ENCODE measurements at places on chromosomes 5 and 9.

GRCh38 chr9:91157883-91158282, 203.8 kb downstream of the AUH start:
- DNase-seq, result no peak

- DNase-seq, result peak; percentile 44
Measured at GRCh38 chr9:17802249-17802857, 223.5 kb downstream of the SH3GL2 start.

DNA sequence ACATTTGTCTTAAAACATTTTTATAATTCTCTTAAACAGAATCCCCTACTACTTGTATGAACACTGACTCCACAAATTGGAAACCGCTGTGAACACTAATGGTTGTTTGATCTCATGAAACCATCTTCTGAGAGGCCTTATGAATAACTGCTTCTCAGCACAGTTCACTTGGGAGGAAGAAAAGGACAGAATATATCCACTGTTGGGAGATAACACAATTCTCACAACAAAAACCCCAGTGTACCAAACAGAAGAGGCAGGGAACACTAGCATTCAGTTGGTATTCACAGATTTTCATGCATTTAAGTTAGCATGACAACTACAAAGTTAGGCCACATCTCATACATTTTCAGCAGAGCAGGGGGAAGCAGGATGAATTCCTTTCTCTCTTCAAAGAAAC, 89.0 kb upstream of the SELENOP start:
- no peak for DNase-seq

DNA sequence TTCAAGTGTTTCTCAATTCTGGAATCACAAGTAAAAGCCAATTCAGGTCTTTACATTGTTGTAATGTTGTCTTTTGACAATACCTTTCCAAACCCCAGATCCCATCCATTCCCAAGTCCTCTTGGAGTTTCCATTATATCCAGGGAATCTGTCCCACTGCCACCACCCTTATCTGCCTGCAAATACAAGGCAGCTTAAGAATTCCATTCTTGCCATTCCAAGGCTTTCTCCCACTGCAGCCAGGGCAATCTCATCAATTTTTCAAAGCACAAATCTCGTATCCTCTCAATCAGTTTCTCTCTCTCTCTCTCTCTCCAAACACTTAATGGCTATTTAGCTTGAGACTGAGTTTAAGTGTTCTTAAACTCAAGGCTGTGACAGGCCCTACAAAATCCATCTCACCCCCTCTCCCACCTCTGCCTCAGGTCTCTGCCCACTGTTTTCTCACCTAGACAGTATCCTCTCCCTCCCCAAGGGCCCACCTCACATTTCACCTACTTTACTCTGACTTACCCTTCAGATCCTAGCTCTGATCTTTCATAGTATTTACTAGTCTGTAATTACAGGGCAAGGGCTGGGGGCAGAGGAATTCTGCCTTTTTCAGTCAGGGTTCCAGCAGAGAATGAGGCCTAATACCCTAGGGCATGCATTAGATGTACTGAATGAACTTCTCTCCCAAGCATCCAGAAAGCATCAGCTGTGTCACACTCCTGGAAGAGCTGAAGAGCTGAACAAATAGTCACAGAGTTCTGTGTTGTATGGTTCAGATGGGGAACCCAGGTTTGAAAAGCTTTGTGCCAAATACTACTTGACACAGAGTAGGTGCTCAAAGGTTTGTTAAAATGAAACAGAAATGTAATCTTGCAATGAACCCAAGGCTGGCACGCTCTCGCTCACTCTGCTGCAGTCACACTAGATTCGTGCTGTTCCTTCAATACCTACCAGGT, 46.0 kb downstream of the RAPGEF1 start:
- DNase-seq, result no peak

GRCh38 chr5:137069358-137069757, 429.8 kb downstream of the SPOCK1 start:
- no peak for DNase-seq

- DNase-seq, result no peak
Measured at GRCh38 chr9:131468031-131468430, 34.7 kb upstream of the POMT1 start.

DNA sequence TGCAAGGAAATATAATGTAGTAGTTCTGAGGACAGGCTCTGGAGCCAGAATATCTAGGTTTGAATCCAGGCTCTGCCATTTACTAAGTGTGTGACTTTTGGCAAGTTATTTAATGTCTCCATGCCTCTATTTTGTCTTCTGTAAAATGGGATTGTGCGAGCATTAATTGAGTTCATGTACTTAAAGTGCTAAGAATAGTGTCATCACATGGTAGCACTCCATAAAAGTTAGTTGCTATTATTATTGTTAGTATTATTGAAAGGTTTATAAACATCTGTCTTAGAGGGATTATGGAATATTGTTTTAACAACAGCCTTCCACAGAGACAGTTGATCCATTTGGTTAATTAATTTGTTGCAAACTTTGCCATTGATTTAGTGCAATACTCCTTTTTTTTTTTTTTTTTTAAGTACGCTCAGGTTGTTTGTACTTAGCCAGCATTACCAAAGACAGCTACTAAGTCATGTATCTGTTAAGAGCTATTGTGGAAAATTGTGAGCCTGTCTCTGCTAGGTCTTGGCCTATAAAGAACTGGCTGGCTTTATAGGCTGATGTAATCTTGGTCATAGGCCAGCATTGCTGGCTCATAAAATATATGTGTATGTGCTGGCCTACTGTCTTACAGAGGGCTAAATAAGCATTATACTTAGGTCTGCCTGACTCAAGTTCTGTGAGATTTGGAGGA, 174.7 kb downstream of the WDR70 start:
- no peak for DNase-seq

DNA sequence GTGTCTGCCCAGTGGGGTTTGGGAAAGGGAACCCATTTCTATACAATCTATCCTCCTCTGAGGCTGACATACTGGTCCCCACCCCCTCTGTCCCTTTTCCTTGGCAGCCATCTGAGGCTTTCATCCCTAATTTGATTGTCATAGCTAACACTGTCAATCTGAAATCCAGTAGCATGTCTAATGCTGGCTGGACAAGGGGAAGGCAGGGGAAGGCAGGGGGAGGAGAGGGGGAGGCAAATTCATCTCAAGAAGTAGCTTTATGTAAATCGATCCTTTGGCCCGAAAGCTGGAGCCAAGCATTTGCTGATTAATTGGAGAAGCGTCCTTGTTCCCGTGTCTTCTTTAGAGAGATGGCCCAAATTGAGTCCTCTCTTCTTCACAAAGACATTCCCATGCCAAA, 314.1 kb upstream of the PANK3 start:
- DNase-seq, result no peak

- DNase-seq, result peak; percentile 52
Measured at GRCh38 chr5:73103870-73104299, 16.5 kb upstream of the TMEM171 start.

DNA sequence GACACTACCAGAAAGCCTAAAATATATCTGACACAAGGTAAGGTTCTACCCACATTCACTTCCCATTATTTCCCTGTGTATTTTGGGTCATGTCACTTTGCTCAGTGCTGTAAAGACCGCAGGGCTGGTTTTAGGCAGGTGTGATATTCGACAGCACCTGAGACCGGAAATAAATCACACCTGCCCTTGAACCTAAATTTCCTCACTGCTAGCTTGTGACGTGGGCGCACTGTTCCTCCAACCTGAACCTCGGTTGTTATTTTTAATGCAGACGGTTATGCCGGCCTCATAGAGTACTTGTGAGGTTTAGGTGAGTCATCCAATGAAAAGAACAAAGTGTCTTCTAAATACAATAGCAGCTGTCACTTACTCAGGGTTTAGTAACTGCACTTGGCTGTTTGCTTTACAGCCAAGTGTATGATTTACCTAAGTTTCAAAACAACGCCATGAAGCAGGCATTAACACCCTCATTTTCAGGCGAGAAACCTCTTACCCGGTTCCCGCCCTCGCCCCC, 20.7 kb upstream of the ZNF782 start:
- DNase-seq, result no peak

- no peak for DNase-seq
Measured at GRCh38 chr5:164355267-164355830, 849.9 kb downstream of the MAT2B start.

GRCh38 chr5:26942481-26942880, 95.9 kb downstream of the CDH9 start:
- no peak for DNase-seq

DNA sequence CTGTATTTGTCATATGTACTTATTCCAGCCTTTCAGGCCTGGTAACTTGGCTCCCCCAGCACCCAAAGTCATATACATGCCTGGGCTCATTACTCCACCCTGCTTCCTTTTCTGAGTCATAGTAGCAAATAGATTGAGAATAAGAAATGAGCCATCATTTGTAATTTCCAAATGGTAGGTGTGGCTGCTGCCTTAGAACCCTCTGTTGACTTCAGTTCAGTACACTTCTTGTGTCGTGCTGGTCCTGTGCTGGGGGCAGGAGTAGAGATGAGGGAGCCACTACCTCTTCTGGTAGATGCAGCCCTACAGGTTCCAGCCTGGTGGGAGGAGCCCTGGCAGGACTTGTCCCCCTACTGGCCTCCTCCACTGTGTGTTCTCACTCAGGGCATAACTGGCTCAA, 11.1 kb downstream of the GM2A start:
- DNase-seq, result no peak

GRCh38 chr5:127471211-127471610, 46.2 kb upstream of the PRRC1 start:
- DNase-seq, result no peak

DNA sequence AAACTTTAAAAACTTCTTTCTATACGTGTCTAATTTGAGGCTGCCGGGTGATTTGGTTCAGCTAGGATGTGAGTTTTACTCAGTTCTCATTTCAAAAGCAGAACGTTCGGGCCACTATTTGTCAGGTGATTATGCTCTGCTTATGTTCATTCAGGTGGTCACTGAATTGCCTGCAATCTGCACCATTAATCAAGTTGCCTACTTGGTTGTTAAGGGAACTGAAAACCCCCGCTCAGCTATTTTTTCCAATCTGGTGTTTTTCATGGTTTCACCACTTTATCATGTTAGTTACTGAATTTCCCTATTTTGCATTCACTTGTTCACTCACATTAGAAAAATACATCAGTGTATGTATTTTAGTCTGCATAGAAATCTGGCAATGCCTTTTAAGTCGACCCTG, 523.0 kb downstream of the CSNK1G3 start:
- DNase-seq, result no peak
